ENCODE measurements at places on chromosomes 3 and 15.

- DNase-seq = no peak
These were observed 363.8 kb upstream of the NAALADL2 start for GRCh38 chr3:174495311-174495710.

DNA sequence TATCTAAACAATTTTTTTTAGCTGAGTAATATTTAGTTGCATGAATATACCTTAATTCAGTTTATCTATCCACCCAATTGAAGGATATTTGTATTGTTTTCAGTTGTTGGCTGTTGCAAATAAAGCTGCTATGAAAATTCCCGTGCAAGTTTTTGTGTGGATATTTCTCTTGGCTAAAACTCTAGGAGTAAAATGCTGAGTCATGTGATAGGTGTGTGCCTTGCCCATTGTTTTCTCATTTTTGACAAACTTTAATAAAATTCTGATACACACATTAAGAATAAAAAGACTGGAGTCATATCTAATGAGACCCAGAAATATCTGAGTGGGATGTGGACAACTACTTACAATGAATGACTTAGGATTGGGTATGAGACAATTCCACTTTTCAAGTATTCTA is 78.6 kb downstream of the MDFIC2 start:
- no peak for DNase-seq

DNA sequence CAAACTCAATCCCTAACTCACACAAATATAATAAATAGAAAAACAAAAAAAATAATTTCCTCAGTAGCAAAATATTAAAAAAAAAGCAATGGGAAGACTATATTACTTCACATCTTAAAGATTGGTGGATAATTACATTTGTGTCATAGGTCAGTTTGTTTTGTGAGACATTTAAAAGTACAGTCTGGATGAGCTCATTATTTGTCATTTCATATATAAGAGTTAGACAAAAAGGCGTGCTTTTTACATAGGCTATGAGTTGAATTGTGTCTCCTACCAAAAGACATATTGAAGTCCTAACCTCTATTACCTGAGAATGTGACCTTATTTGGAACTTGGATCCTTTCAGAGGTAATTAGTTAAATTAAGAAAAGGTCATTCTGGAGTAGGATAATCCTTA is 710.1 kb upstream of the CBLB start:
- DNase-seq = no peak

DNA sequence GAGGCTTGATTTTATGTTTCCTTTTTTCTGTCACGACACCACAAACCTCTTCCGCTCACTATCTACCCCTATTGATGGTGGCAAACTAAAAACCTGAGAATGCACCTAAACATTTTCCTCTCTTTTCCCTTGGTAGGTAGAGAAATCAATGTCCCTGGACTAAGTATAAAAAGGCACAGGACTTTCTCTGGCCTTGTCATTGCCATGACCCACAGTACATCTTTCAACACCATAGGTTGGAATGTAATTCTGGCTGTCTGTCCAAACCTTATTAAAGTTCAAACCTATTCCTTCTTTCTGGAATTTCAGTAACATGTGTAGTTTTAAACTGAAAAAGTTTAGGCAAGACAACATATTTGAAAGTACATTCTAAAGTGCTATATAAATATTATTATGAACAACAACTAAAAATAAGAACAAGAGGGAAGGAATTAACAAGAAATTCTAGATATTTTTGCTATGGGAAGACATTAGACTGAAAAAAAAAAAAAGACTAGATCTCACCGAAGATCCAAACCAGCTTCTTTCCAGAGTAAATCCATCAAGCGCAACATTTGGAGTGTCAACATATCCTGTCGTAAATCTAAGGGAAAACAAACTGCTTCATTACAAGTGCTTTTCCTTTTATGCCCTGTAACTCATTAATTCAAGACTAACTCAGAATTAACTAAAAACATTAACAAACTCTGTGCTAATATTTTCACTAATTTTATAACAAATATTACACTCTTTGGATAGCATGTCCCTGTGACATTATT is 73.1 kb downstream of the FAIM start:
- no peak for DNase-seq

DNA sequence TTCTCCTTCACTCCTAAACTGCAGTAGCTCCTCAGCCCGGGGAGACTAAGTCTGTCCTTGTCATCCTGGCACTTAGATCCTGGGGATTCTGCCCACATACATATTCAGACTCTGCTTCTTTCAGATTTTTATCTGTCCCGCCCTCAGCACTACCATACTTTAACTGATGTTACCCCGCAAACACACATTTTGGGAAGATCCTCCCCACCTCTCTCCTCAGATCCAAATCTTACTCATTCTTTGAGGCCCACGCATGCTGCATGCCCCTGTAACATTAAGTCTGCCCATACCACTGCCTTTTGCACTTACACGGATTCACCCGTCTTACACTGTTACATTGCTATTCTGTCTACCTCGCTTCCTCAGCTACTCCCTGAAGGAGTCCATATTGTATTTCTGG is 36.1 kb downstream of the SENP8 start:
- DNase-seq = no peak

DNA sequence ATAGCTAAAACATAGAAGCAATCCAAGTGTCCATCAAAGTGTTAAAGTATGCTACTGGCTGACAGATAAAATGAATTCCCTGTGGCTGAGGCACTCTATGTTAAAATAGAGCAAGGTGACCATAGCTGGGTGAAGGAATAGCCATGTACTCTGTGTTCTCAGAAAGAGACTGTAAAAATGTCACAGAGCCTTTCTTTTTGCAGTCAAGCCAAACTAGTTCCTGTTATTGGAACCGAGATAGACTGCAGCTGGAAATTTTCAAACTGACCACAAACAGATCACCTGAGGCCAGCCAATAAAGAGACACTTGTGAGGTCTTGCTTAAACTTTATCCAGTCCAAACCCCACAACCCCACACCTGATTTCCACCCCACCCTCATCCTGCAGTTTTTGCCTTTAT is 422.8 kb upstream of the NAALADL2 start:
- no peak for DNase-seq

DNA sequence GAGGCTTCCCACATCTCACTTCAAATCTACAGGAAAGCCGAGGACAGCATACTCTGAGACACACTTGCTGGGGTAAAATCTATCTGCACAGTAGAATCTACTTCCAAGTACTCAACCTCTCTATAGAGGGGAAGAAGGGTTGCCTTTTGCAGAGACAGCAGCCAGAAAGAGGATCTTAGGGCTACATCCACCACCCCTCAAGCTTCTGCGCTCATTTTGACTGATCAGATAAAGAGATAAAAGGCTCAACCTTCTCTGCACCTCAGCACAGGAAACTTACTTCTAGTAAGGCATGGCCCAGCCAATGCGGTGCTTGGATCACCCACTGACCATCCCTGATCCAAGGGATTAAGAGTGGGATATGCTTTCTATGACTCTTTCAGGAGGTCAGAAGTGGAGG is 6.9 kb upstream of the SLC9A9 start:
- no peak for DNase-seq

GRCh38 chr15:89490081-89490813 is 6.1 kb downstream of the RHCG start:
- DNase-seq = peak; percentile 70

GRCh38 chr15:91243826-91244225 is 143.8 kb downstream of the SV2B start:
- DNase-seq = no peak

DNA sequence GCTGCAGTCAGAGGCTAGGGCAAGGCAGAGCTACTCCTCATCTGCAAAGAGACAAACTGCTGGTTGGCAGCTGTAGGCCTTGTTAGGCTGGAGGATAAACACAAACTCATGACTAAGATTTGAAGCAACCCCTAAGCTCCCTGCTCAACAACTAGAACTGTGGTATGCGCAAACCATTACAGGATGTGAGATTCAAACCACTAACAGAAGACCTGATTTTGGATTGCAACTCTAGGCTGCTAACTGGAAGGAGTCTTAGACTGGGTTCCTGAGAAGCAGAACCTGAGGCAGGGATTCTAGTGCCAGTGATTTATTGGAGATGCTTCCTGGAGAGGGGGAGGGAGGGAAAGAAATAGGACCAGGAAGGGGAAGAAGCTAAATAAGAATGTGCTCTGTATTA is 22.5 kb downstream of the CCR4 start:
- no peak for DNase-seq

- DNase-seq = no peak
These were observed 476.4 kb upstream of the KCNMB2 start for GRCh38 chr3:178059836-178060235.

DNA sequence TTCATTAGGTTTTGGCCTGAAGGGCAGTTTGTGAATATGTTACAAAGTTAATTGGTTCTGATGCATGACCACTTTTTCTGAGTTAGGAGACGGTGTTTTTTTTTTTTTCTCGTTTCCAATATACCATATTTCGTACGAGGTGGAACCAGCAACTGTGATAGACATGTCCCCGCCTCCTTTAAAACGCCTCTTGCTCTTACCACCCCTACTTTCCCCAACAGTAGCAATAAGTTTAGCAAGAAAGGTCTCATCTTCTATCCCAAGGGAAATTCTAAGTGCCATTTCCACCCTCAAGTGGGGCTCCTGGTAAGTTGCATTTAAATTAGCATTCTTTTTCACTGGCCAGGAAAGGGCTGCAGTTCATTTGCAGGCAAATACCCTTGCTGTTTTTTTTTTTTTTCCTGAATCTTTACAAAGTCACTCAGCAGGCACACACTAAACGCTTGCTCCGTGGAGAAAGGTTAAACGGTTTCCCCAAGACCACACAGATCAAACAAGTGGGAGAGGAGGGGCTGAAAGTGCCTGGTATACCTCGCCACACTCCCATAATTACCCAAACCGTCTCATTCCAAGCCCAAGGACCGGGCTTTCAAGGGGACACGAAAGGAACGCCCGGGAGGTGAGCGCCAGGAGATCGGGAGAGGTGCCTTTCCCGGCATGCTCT is 39.5 kb upstream of the MGA start:
- no peak for DNase-seq

GRCh38 chr3:63015614-63016309 is 140.5 kb upstream of the CADPS start:
- DNase-seq = no peak

DNA sequence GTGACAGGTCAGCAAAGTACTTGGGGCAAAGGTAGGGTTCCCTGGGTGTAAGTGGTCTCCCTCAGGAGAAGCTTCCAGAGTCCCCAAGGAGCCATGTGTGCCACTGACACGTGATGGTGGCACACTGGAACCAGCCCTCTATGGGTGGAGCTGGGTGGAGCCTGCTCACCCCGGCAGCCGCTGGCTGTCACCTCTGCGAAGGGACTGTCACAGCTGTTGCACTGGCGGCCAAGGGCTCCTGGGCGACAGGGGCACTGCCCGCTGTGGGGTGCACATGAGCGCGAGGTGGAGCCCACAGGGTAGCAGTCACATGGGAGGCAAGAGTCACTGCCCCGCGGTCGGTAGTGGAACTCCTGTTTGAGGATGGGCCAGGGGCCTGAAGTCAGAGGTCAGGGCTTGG is 12.0 kb downstream of the CELSR3 start:
- DNase-seq = no peak

DNA sequence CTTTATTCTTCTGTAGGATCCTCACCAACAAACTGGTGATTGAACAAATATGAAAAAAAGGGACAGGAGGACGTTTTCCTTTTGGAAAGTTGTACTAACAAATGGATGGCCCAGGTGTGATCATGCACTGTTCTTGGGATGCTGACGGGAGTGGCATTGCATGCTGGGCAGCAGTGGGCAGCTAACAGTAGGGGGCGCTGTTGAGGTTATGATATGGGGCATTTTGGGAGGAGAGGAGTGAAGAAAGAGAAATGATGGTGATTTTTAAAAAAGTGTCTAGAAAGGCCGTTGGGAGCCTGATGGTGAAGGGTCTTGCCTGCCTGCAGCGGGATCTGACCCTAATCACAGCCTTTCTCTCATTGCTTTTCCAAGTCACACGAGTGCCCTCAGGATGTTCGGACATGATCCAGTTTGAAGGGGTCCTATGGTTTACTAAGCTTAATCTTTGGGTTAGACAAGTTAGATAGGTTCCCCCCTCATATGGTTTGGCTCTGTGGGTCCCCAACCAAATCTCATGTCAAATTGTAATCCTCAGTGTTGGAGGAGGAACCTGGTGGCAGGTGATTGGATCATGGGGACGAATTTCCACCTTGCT is 46.2 kb upstream of the PRTG start:
- no peak for DNase-seq

DNA sequence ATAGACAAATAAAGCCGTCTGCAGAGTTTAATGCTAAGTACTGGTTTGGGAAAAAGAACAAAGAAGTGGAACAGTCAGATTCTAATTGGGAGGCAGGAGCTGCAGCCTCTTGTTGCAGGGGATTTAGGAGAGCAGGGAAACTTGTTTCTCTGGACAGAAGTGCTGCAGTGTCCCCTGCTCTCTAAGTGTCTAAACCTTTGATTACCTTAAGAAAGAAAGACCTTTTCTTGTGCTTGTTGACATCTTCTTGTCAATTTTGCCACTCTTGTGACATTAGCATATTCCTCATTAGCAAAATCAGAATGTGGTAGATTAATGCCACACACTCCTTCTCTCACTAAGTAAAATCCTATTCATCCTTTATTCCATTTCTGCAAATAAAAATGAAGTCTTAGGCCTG is 38.8 kb downstream of the TRAT1 start:
- no peak for DNase-seq

DNA sequence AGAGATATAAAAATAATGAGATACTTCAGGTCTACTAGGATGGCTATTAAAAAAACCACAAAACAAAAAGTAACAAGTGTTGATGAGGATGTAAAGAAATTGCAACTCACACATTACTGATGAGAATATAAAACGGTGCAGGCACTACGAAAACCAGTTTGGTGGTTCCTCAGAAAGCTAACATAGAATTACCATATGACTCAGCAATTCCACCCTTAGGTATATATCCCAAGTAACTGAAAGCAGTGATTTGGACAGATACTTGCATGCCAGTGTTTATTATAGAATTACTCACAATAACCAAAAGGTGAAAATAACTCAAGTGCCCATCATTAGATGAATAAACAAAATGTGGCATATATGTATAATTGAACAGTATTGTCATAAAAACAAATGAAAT is 87.5 kb upstream of the MELTF start:
- no peak for DNase-seq

GRCh38 chr15:39443659-39444219 is 137.1 kb upstream of the THBS1 start:
- DNase-seq = no peak

- no peak for DNase-seq
These were observed 251.9 kb downstream of the IGSF11 start for GRCh38 chr3:118782755-118783202.

GRCh38 chr3:193943851-193944517 is 192.0 kb upstream of the HES1 start:
- DNase-seq = no peak
